ENCODE measurements at places on chromosomes 1 and 21.
A peak's percentile ranks its signal among the peaks of the same experiment; 100 is the strongest.

GRCh38 chr1:205774198-205775014 is 876 bp downstream of the RAB29 start:
- no peak for DNase-seq

- no peak for DNase-seq
Observed at GRCh38 chr21:27885296-27885711, 918.4 kb upstream of the ADAMTS5 start.

DNA sequence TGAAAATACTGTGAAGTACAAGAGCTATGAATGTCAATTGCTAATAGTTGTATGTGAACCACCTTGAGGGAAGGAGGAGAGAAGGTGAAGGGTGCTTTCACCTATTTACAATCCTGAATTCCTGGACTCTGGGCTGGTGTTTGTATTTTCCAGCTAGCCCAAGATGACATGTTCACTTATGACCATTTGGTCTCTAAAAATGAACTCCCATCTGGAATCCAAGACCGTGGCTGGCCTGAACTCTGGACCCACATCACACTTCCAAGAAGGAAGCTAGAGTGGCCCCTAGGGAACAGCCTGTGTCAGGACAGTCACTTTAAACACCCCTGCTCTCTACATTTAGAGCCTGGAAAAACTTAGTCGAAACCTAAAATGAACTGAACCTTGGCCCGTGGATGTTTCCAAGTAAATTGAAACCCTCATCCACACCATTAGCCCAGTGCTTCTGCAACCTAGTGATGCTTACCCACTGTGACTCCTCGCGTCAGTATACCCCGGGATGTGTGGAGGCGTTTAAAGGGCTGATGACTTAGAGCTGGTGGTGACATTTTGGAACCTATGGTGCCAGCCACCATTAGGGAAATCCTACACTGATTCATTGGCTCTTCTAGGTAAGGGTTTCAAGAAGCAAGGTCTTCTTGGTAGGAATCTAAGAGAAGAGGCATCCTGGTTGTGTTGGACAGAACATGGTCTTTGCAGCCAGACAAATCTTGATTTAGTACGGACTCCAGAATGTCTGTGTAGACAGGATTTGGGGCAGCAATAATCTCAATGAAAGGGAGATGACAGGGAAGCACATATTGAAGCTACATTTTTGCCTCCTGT is 171.5 kb upstream of the IRF2BP2 start:
- no peak for DNase-seq

DNA sequence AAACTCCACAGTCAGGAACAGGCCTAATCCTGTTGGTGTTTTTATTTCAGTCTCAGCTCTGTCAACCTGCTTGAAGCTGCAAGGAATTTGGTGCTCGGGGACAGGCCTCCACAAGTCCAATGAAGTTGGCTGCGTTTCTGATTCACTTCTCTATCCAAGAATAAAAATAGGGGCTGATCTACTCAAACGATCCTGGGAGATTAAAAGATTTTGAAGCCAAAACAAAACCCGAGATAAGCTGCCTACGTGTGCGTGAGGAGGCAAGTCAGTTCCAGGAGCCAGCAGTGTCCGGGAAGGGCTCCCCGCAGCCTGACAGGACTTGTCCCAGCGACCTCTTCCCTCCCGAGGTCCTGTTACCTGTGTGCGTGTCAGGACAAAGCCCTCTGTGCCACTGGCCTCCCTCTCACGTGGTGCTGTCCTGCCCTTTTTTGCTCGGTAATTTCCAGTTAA is 98.0 kb downstream of the ETS2 start:
- DNase-seq: no peak

- no peak for DNase-seq
Observed at GRCh38 chr1:228349701-228350171, 56.9 kb downstream of the TRIM11 start.

- peak; percentile 16 for DNase-seq
Observed at GRCh38 chr1:6343506-6344405, 49.8 kb downstream of the ACOT7 start.

DNA sequence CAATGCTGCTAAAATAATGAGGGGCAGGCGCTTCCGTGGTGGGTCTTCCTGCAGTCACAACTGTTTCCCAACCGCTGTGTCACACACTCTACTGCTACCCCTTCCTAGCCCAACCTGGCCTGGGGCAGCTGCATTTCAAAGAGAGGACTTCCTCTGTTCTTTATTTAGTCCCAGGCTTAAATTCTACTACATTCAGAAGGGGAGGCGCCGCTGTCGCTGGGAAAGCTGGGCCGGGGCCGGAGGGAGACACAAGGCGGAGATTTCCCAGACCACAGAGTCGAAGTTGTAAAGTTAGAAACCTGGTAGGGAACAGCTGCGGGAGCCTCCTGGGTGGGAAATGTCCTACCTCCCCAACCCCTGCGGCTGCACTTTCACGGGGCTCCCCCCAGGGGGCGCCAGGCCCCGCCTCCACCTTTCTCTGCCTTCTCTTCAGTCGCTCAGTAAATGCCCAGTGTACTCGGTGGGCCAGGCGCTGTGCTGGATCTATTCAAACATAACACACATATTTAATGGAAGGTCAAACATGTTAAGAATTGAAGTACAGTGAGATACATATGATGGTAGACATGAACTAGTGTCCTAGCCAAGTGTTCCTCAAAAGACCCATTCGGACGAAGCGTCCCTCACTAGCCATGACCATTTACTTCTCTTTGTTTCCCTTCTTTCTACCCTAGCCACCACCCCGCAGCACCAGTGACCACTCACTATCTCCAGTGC is 23.1 kb downstream of the DYRK3 start:
- no peak for DNase-seq

DNA sequence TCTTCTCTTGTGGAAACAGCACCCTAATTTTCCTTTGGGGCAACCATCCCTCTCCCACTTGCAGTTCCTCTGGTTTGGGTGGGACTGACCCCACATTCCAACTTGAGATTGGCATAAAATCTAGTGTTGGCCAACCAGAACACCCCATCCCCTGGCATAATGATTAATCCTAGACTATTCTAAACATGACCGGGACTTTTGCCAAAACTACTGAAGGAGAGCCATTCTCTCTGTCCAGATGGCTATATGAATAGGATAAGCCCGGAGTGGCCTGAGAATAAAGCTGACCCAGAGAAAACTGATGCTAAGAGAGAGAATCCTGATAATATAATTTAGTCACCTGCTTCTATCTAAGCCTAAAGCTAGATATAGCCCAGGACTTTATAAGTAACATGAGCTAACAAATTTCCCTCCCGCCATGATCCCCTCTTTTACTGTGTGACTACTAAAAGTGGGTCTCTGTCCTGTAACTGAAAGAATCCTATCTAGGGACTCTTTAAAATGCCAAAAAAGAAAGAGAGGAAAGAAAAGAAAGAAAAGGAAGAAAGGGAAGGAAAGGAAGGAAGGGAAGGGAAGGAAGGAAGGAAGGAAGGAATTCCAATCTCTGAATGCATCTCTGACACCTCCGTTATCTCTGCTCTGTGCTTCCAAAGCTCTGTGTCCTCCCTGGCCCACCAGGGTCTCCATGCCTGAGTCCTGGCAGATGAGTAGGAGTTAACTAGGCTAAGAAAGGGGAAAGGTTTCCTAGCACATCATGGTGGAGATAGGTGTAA is 28.0 kb upstream of the NRDC start:
- no peak for DNase-seq

- no peak for DNase-seq
Observed at GRCh38 chr1:86339014-86339812, 56.9 kb downstream of the ODF2L start.

DNA sequence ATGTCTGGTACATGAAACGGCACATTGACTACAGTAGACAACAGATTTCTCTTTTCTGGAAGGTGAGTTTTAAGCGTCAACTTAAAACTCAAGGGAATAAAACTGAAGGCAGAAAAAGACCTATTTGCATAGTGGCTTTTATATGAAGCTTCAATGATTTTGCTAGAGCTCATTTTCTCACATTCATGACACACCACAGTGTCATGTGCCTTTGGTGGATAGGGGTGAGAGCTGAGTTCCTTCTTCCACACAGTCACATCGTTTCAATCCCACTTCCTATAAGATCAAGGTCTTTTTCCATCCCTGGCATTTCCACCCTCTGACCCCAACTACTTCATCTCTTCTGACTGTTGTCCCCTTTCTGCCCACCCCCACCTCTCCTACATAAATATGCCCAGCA is 31.0 kb downstream of the IL12RB2 start:
- DNase-seq: no peak

- DNase-seq: no peak
Observed at GRCh38 chr1:57857809-57858208, 433.9 kb upstream of the DAB1 start.

DNA sequence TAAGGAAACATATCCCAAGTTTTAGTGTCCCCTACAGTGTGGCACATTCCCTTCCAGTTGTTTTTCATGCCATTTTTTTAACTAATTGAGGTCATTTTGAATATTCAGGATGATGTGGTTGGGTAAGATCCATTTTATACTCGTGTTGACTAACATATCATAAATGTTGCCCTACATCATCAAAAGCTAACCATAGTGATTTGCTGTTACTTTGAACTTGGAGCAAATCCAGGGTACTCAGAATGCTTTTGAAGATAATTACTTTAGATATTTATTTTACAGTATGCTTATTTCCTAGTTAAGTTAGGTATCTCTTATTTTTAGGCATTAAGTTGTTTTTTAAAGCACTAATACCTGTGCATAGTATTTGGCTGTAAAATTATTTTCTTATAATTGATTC is 57.8 kb downstream of the DYRK1A start:
- DNase-seq: no peak

DNA sequence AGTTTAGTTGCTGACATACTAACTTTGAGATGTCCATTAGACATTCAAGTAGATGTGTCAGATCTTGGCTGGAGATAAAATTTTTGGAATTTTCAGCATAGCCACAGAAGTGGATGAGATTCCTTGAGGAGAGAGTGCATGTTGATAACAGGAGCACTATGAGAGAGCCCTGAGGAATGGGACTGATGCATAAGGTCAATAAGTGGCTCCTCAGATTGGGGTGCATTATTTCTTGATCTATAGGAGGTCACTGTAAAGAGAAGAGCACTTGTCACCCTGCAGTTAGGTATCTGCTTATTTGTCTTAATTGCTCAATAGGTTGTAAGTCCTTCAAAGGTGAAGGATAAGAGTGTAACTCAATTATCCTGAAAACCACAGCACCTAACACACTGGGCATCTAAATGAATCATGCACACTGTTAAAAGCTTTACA is 52.0 kb upstream of the TACSTD2 start:
- DNase-seq: no peak

- no peak for DNase-seq
Observed at GRCh38 chr1:156874572-156875340, 14.1 kb downstream of the NTRK1 start.

DNA sequence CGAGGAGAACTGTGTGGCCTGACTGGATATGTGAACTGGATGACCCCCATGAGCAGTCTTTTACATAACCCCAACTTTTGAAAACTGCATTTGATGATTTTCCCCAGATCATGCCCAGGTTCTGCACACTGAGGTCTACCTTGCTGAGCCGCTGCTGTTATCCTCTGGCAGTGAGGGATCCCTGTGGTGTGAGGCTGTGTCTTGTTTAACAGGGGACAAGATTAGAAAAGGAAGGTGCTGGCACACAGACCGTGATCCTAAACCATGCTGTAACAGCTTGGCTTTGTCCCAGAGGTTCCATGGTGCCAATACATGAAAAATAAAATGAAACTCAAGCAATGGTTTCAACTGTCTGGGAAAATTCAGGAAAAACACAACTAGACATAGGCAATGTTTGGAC is 134.2 kb downstream of the ZZZ3 start:
- DNase-seq: no peak

- DNase-seq: peak; percentile 24
Observed at GRCh38 chr1:210233495-210234328, 1.1 kb downstream of the SERTAD4 start.

- no peak for DNase-seq
Observed at GRCh38 chr1:91913018-91913417, 27.1 kb upstream of the TGFBR3 start.

GRCh38 chr1:167905182-167905581 is 8.8 kb downstream of the ADCY10 start:
- DNase-seq: no peak

DNA sequence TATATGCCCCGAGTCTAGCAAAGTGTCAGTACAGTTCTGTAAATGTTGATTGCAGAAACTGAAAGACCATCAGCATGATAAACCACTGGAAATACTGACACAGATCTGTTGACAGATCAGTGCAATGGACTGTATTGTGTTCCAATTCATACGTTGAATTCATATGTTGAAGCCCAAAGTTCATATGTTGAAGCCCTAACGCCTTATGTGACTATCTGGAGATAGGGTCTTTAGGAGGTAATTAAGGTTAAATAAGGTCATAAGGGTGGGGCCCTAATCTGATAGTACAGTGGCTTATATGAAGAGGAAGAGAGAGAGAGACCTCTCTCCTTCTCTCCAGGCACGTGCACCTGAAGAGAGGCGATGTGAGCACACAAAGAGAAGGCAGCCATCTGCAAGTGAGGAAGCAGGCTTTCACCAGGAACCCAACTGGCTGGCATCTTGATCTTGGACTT is 144.7 kb downstream of the MRPL39 start:
- DNase-seq: no peak

DNA sequence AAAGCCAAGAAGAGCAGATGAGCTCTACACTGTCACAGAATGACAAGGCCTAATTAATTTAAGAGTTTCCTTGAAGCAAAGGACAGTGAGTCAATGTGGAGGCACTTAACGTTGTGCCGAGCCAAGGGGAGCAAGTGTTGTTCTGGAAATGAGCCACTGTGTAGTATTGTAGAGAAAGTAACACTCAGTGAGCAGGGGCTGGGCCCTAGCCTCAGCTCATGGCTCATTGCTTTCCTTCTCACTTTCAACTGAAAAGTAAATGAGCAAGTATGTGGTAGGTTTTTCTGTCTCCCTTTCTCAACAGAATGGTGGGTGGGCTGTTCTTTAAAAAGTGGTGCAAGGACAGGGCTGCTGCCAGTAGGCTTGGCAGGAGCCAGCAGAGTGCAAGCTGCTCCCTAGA is 11.8 kb upstream of the KIAA0040 start:
- DNase-seq: no peak

DNA sequence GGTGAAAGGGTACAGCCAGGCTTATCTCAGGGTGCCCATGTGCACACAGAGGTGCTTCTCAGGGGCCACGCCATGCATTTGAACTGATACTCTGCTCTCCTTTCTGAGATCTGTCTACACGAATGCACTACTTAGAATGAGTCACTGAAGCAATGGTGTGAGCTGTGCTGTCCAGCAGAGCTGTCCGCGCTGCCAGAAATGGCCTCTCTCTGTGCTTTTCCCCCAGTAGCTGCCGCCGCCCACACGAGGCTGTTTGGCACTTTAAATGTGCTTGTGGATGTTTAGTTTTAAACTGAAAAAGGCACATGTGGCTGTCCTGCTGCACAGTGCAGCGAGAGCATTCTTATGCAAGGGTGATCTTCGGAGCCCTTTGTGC is 87.1 kb upstream of the COL6A1 start:
- DNase-seq: no peak

GRCh38 chr1:209388358-209388757 is 195.2 kb upstream of the CAMK1G start:
- no peak for DNase-seq

- DNase-seq: no peak
Observed at GRCh38 chr1:39385067-39385988, 106.1 kb upstream of the BMP8A start.

DNA sequence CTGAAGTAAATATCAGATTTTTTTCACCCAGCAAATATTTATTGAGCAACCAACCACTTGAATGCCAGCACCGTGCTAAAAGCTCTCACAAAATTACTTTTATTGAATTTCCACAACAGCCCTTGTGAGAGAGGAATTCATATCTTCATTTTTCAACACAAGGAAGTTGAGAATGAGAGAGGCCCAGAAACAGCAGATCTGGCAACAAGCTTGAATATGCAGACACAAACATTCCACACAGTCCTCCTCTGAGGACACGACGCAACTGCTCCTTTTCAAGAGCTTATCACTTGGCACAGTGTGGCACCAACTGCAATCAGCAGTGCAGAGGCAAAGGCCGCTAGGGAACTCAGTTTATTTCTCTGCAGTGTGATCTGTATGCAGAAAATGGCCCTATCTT is 32.2 kb upstream of the IFNAR2 start:
- DNase-seq: no peak
